ENCODE measurements at places on chromosomes 1 and 21.
A peak's percentile ranks its signal among the peaks of the same experiment; 100 is the strongest.

DNA sequence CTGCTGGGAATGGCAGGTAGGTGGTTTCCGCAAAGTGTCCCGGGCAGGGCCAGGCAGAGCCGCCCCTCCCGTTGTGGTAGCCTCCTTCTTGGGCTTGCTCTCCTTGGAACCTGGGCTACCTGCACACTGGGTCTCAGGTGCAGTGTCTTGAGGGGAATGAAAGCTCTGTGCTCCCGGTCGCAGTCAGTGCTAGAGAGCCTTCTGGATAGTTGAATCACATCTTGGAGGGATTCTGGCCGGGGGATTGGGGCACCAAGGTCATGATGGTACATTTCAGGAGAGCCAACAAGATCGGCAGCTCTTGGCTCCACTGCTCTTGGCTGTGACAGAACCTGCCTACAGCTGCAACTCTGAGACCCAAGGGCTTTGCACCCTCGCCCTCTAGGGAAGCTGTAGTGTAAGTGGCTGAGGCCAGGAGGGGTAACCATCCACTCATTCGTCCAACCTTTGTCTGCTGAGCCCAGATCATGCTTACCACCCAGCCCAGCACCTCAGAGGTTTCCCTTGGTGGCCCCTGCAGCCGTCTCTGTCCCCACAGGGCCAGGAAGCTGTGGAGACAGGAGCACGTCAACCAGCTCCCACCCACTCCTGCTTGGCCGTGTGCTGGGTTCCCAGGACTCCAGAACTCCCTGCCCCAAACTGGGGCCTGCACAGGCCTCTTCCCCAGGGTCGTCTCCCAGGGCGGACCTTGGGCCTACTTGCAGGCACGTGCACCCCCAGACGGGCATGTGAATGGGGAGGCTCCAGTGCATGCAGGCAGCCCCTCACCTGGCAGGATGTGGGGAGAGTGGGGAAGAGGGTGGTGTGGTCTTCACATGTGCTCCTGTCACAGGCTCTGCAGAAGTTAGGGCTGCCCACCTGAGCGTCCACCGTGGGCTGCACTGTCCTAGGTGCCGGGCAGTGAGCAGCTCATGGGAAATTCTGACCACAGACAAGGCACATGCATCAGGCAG is 40.0 kb downstream of the NTPCR start:
- no peak for DNase-seq

DNA sequence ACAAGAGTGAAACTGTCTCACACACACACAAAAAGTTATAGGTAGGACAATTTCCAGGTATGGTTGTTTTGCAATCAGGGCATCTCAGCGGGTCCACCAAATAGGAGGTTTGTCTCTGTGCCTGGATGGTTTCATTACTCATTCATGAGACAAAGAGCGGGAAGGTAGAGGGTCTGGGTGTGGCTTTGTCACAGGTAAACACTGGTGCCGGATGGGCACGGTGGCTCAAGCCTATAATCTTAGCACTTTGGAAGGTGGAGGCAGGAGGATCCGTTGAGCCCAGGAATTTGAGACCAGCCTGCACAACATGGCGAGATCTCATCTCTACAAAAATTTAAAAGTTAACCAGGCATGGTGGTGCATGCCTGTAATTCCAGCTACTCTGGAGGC is 16.3 kb upstream of the ERVH48-1 start:
- no peak for DNase-seq

- no peak for DNase-seq
Observed at GRCh38 chr1:108669679-108670078, 8.8 kb upstream of the HENMT1 start.

DNA sequence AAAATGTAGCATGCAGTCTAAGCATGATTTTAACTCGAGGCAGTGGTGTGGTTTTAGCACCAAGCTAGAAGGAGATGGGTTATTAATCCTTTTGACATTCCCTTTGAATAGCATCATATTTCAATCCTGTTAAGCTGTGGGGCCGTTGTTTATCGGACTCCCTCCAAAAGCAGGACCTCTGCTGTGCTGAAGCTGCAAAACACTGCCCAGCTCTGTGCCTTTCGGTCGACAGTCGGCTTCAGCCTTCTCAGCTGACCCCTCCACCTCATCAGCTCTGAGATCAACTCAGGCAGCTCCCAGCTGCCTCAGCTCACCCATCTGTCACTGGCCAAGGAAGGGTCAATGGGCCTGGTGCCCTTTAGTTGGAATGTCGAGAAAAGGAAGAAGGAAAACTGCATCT is 95.5 kb downstream of the KAZN start:
- no peak for DNase-seq

DNA sequence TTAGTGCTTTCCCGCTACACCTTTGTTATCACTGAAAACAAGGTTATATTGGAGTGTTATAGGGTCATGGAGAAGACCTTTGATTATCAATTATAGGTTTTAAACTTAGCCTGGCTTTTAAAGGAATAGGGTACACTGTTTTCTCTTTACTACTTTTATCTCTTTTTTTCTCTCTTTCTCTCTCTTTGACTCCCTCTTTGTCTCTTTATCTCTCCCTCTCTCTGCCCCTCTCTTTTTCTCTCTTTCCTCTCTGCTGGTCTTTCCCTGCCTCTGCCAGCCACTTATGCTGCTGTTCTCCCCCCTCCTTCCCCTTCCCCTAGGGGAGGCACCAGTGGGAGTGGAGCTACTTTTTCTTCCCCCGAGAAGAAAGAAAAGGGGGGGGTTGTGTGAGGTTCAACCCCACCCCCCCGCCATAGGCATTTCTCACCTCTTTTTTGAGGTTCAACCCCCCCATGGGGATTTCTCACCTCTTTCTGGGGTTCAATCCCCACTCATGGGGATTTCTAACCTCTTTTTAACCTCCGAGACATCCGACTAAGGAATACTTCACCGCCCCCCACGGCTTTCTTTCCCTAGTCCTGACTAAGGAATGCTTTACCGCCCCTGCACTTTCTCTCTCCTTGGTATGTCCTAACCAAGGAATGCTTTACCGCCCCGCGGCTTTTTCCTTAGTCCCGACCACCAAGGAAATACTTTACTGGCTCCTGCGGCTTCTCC is 17.2 kb upstream of the ZBTB8B start:
- DNase-seq: no peak

DNA sequence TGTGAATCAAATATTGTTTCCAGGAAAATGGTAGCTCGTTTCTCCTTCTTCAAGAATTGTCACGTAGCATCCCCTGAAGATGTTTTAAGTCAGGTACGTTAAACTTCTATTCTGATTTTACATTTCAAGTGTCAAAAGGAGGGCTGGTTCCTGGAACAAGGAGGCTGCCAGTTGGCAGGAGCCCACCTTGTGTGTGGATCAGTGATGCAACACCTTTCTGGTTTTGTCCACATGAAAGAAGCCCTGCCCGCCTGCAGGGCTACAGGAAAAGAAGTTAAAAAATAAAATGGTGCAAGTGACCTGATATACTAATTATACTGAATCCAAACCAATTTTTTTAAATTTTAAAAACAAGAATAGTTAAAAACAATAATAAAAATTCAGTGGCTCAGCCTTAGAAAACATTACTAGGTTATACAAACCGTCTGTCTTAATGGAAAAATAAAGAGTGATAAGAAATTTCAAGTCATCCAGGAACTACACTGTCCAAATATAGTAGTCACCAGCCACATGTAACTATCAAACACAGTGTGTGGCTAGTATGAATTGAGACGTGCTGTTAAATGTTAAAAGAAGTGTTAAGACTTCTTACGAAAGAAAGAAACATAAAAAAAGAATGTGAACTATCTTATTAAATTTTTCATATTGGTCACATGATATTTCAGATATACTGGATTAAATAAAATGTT is 123.1 kb downstream of the APP start:
- no peak for DNase-seq

- no peak for DNase-seq
Observed at GRCh38 chr1:78760858-78761257, 111.2 kb downstream of the IFI44 start.

DNA sequence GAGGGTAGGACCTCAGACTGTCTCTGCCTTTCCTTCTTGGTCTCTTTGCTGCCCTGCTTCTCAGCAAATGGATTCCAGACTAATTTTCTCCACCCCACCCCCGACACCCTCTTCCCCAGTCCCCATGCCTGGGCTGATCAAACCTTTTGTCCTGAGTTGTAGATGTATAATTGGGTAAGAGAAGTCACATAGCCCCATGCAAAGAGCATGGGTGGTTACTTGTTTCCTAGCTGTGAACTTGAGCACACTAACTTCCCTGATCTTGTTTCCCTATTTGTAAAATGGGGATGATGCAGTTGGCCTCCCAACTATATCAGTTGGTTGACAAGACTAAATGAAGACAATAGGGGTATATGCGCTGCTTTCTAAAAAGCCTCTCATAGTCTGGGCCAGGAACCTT is 9.2 kb downstream of the PADI6 start:
- DNase-seq: no peak

- no peak for DNase-seq
Observed at GRCh38 chr1:15207031-15207828, 39.8 kb upstream of the FHAD1 start.

GRCh38 chr21:45003331-45004058 is 63.7 kb downstream of the SLX9 start:
- DNase-seq: no peak

DNA sequence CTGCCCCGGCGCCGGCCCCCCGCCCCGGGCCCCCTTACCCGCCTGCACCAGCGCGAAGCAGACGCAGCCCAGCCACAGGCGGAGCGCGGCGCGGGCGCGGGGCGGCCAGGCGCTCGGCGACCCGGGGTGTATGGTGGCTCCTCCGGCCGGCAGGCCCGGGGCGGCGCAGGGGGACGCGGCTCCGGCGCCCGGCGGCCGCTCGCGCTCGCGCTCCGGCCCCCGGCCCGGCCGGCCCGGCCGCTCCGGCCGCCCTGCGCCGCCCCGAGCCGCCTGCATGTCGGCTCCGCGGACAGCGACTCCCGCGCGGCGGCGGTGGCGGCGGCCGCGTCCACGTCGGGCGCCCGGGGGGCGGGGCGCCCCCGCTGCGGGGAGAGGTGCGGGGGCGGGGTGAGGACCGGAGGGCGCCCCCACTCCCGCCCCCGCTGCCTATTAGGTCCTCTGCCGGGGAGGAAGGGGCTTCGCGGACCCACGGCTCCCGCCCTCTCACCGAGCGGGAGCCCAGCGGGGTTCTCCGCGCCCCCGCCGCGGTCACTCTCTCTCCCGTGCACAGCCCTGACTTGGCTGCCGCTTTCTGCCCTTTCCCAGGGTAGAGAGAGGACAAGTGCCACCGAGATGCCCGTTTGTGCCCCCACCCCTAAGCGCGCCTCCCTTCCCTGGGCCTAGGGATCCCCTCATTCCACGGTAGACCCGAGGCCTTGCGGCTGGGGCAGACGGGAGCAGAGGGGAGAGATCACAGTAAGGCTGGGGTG is at the start of gene FNDC5:
TSS of gene FNDC5 (minus strand) at position 298 of the 749 bp plus-strand sequence.
- DNase-seq: no peak

DNA sequence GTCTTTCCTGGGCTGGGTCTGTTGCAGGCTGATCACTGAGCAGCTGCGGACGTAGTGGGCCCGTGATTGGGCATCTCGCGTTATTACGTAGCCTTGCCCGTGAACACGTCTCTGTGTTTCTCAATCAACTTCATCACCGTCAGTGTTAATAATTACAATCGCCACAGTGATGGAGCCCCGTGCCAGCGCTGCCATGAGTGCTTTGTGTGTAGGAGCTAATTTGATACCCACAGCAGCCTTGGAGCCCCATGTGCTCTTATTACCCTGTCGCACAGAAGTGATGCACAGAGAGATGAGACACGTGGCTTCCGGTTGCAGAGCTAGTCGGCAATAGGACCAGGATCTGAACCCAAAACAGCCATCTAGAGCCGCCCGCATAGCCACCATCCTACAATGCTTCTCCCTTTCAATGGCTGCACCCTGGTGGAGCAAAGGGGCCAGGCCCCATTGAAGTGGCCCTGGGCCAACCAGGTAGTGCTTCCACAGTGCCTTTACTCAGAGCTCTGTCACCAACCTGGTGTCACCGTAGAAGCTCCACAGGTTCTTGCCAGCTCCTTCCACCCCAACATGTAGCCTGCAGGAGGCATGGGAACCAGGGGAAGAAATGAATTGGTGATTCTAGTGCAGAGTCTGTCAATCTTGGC is 398.5 kb upstream of the VAMP3 start:
- DNase-seq: no peak

- no peak for DNase-seq
Observed at GRCh38 chr1:227043755-227044154, 103.7 kb downstream of the COQ8A start.

DNA sequence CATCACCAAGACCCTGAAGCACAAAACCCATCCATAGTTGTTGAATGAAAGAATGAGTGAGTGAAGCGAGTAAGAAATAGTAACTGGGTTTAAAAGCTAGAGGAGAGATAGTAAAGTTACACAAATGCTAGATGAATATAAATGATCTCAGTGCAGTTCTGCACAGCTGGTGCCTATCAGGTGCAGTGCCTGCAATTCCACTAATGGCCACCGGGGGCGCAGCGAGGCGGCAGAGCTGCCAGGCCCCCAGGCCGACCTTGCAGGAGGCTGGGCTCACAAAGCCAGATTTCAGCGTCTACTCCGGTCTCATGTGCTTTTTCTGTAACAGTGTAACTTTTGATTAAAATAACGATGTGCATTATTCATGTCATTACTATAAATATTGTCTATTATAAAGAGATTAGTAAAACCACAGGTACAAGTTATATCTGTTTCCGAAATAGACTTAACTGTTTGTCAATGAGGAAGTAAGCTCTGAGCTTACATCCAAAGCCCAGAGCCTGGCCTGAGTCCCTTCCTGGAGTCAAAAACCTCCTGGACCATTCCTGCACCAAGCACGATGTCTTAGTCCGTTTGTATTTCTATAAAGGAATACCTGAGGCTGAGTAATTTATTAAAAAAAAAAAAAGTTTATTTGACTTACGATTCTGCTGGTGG is 477.6 kb downstream of the NPHP4 start:
- DNase-seq: peak; percentile 65

GRCh38 chr1:54218883-54219687 is 19.1 kb downstream of the MRPL37 start:
- DNase-seq: no peak

- DNase-seq: no peak
Observed at GRCh38 chr1:89525169-89525855, 683 bp downstream of the LRRC8B start.

- DNase-seq: no peak
Observed at GRCh38 chr1:59596432-59596831, 218.3 kb upstream of the HOOK1 start.

DNA sequence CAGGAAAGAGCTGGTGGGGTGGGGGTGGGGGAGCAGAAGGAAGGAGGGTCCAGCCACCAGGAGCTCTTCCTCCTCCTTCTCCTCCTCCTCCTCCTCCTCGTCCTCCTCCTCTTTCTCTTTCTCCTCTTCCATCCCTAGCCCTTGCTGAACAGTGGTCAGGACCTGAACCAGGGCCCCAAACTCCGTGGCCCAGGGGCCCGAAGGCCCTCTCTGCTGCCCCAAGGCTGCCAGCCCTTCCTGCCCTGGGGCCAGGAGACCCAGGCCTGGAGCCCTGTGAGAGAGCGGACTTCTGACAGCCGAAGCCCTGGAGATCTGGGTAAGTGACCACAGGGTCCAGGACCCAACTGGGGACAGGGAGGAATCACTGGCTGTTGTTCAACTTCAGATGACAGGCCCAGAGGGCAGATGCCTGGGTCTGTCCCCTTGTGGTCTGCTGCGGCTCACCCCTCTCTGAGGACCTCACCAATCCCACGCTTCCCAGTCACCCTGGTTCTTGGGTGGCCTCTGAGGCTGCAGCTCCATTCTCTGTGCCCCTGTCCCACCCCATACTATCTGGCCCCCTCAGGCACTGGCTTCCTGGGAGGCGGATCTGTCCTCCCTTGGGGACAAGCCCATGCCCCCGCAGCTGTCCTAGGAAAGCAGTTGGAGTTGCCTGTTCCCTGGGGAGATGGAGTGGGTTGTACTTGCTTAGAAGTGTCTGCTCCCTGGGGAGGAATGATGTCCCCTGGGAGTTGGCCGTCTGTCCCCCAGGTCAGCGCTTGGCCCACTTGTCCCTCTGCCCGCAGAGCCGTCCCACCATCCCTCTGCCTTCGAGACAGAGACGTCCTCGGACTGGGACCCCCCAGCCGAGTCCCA is 51.8 kb downstream of the VWA5B1 start:
- DNase-seq: no peak

Data from activated naive CD4-positive, alpha-beta T cell (primary cell).